Effector CD8-positive, alpha-beta T cell (primary cell): ENCODE measurements at places on chromosomes 2 and 18.

GRCh38 chr2:112150447-112150846 lies 12.3 kb downstream of the FBLN7 start:
- no peak for DNase-seq

- no peak for DNase-seq
Observed at GRCh38 chr2:119753930-119754321, 5.8 kb upstream of the PTPN4 start.

- no peak for DNase-seq
Observed at GRCh38 chr2:147101941-147102790, 742.7 kb upstream of the ACVR2A start.

- DNase-seq, result no peak
Observed at GRCh38 chr18:22385718-22386117, 32.0 kb downstream of the CTAGE1 start.

DNA sequence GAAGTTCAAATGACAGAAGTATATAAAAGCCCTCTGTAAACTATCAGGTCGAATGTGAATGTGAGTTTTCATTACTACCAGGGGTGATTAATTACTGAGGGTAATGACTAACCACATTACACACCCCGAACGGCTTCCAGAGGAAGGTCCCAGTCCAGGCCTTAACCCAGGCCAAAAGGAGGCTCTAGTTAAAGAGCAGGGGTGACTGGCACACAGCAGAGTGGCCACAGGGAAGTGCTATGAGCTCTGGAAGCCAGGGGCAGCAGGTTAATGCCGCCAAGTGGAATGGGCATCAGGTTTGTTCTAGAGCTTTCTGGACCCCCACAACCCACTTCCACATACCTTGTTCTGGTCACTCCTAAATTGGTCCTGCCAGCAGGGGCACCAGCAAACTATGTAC lies 87.7 kb downstream of the BCL11A start:
- no peak for DNase-seq

GRCh38 chr18:8705961-8706790 lies 820 bp downstream of the MTCL1 start:
- DNase-seq, result no peak

GRCh38 chr2:67867735-67868134 lies 195.1 kb downstream of the C1D start:
- DNase-seq, result no peak

- DNase-seq, result no peak
Observed at GRCh38 chr2:127676906-127677305, 1.6 kb upstream of the LIMS2 start.

- no peak for DNase-seq
Observed at GRCh38 chr2:112762276-112762675, 2.1 kb downstream of the CKAP2L start.

GRCh38 chr2:233116946-233117345 lies 56.8 kb downstream of the INPP5D start:
- no peak for DNase-seq

DNA sequence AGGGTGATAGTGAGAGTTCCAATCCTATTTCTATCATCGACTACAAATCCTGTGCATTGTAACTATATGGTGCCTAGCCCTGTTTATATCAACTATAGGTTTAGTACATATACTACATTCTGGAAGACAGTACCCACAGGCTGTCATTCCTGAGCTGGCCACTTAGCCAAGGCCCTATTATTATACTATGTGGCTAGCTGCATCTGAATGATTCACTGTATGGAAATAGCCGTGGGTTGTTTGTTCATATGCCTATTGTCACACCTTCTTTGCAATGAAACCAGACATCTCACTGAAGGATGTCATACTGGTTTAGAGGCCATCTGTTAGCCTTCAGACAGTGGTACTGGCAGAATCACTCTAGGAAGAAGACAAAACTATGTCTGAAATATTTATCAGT lies 62.3 kb upstream of the FSIP2 start:
- DNase-seq, result no peak

- no peak for DNase-seq
Observed at GRCh38 chr2:222319586-222320435, 21.0 kb upstream of the PAX3 start.

GRCh38 chr2:68031542-68032160 lies 31.2 kb downstream of the C1D start:
- no peak for DNase-seq

DNA sequence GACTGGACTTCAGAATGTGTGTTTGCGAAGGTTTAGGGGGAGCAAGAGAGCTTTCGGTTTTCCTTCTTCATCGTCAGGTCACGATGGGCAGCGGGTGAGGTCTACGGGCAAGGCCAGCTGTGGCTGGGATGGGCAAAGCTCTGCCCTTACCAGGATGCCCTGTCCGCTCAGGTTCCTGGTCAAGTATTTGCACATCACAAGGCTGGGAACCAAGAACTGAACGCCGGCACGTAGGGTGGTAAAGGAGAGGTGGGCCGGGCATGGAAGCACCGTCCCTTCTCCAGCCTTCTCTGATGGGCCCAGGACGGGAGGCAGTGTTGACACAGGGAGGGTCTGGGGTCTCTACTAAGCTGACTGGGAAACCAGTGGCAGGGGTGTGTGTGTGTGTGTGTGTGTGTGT lies 50.5 kb upstream of the UBE2F start:
- DNase-seq, result no peak

DNA sequence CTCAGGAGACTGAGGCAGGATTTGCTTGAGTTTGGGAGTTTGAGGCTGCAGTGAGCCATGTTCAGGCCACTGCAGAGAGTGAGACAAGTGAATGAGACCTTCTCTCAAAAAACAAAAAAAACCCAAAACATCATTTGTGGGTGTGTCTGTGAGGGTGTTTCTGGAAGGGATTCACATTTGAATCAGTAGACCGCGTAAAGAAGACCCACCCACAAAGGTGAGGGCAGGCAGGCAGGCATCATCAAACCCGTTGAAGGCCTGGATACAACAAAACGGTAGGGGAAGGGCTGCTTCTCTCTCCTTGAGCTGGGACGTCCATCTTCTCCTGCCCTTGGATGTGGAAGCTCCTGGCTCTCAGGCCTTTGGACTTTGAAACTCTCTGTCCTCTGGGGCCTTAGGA lies 25.4 kb downstream of the CDKL4 start:
- no peak for DNase-seq

GRCh38 chr2:18721038-18721922 lies 131.9 kb upstream of the NT5C1B start:
- DNase-seq, result no peak

DNA sequence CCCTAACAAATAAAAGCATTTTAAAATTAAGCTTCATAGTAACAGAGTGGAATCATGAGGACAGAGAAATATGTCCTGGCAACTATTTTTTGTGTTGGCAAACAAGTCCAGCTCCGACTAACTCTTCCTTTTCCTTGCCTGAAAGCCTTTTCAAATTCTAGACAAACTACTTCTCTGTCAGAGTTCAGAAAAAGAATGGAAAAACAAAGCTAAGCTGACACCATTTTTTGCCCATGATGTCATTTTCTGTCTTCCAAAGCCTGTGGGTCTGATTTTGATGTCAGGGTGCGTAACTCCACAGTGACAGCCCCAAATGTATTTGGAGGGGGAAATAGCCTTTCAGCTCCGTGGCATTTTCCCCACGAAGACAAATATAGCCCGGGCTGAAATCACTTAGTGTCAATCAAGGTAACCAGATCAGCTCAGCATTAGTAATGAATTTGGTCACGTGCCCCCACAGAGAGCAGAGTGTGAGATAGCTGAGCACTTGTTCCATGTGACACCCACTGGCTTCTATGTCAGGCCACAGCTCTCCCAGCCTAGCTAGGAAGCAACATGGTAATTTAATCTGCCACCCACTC lies 233.0 kb upstream of the SIX2 start:
- no peak for DNase-seq

- no peak for DNase-seq
Observed at GRCh38 chr2:222912117-222912516, 51.3 kb downstream of the ACSL3 start.

DNA sequence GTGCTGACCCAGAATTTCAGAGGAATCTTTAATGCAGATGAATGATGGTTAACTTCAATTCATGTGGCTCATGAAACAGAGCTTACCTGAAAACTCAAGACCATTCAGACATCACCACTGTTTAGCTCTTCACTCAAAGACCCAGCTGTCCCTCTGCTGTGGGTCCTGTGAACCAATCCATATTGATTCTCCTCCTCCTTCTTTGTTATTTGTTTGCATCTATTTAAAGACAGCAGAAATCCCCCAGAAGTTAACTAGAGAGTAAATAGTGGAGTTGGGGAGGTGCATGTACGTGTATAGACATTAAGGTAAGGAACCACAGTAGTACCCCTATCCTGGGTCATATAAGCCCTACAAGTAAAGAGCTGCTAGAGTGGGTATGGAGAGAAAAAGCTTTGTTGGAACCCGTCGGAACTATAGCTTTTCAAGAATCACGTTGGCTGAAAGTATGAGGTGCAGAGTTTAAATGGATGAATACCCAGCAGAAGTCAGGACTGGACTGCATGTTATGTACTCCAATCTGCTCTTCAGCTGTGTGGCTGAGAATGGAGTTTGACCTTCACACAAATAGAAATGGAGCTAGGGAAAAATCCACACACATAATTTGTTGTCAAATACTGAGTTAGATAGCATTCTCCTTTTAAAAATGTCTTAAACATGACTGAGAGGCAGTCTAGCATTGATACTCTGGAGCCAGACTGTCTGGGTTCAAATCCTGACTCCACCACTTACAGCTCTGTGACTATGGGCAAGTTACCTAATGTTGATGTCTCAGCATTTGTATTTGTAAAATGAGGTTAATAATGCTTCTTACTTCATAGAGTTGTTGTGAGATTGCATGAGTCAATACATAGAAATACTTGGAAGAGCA lies 81.7 kb upstream of the HK2 start:
- no peak for DNase-seq

DNA sequence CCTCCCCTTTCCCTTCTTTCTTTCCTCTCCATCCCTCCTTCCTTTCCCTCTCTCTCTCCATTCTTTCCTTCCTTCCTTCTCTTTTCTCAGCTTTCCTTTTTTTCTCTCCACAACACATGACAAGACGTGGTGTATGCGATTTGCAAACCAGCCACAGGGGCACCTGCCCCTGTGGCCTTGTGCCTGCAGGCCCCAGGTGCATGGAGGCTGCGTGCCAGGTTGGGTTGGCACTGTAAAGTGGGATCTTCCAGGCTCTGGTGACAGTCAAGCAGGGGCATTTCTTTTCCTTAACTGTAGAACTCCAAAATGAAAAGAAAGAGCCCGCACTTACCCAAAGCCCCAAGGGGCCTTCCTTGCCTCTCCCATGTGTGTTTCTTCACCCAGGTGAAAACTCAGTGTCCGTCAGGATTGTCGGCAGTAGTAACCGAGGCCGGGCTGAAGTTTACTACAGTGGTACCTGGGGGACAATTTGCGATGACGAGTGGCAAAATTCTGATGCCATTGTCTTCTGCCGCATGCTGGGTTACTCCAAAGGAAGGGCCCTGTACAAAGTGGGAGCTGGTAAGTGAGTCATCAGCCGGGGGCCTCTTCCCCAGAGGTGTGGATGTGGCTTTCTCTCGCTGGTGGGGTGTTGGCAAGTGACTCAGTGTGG lies 50.9 kb downstream of the MARCO start:
- no peak for DNase-seq

DNA sequence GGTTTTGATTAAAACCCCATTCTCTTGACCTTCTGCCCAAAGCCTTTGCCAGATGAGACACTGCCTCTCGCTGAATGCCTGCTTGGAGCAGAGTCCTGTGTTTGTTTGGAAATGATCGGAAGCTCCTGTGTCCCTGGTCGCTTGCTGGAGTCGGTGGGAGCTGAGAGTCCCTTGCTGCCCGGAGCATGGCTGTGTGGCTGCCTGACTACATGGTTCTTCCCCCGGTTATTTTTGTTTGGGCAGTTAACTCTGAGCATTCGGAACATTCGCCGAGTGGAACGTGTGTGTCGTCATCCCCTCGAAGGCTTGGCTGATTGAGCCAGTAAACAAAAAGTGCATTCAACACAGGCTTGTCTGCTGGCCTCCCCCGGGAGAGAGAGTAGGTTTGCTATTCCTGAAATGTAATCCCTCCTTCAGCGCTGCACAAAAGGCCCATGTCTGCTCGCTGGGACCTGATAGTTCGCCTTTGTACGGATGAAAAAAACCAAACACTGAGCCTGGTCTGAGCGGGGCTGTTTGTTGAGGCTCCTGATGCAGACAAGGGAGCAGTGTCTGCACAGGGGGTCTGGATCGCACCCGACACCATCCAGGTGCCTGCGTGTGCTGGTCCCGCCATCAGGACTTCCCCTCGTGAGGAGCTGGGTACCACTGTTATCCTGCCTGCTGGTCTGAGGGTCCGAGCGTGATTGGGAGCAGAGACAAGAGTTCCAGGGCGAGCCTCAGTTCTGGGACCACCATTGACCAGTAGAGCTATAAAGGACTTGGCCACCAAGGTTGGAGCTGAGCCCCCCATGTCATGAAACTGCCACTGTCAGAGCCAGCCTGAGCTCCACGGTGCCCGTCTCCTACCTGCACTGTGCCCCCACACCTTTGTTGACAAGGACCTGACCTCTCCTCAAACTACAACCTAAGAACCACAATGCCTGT lies 83.8 kb downstream of the AGAP1 start:
- no peak for DNase-seq

DNA sequence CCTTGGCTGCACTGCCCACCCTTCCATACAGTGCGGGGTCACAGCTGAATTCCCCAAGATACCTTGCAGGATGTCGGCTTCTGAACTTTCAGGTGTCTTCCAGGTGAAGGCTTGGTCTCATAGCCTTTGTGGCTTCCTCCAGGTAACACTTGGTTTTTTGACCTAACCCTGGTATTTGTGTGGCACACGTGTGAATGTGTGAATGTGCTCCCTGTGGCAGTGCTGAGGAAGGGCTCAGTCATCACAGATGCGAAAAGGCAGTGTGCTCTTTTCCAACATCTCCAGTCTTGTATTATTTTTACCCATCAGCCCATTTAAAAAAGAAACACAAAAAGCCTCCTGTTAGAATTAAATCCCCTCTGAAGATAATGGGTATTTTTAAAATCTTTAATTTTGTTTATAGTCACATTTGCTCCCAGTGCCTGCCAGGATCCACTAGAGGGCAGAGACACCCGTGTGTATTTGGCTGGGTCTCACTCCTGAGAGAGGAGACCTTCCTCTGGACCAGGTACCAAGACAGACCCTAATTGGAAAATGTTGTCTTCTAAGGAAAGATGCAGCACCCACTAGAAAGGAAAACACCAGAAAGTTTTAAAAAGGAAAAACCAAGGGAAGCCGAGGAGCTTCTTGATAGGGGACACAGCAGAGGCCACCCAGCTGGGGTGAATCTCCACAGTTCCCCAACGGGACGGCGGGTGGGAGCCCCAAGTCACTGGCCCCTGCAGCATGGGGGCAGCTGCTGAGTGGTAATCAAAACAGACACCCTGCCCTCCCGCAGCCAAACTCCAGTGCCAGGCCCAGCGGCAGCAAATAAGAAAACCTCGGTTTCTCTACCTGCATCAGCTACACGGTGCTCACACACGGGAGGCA lies 27.7 kb downstream of the FAM110C start:
- DNase-seq, result no peak
